Stimulated activated naive CD4-positive, alpha-beta T cell treated with Interleukin-2 at 50 U/mL for 16 hours (primary cell): ENCODE measurements at places on chromosomes 3 and 15.

DNA sequence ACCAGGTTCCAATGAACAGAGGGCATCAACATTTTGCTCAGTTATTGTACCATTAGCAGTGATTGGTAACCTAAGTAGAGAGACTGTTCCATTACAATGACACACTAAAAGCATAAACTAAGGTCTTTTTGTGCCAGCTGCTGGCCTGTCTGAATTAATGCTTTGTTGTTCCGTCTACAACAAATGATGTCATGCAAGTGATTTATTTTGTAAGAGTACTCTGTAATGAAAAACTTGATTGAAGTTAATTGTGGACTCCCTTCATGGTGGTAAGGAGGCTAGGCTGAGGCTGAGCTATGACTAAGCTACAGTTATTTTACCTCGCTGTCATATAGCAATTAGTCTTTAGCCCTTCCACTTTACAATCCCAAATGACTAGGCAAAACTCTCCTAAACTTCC lies 23.2 kb downstream of the RCN2 start:
- DNase-seq, result no peak

- DNase-seq, result no peak
These were observed 17.0 kb downstream of the SLC35G2 start for GRCh38 chr3:136835813-136836510.

DNA sequence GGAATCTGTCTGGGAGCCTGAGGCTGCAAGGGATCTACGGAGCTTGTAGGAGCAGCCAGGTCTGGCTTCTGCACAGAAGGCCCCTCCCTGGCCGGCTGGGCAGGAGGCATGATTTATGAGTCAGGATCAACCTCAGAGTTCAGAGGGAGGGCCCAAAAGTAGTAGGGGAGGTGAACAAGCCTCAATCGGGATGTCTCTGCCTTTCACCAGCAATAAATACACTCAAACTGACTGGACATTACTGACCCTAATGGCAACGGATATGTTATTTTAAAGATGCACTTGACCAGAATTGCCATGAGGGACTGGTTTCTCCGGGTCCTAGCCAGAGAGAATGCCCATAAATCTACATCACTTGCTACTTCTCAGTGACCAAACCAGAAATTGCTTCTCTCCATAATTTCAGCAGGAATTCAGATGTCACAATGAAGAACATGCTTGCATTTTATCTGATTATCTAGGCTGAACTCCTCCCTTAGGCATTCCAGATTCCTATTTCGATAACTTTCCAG lies 109.6 kb upstream of the LMOD3 start:
- DNase-seq, result no peak

DNA sequence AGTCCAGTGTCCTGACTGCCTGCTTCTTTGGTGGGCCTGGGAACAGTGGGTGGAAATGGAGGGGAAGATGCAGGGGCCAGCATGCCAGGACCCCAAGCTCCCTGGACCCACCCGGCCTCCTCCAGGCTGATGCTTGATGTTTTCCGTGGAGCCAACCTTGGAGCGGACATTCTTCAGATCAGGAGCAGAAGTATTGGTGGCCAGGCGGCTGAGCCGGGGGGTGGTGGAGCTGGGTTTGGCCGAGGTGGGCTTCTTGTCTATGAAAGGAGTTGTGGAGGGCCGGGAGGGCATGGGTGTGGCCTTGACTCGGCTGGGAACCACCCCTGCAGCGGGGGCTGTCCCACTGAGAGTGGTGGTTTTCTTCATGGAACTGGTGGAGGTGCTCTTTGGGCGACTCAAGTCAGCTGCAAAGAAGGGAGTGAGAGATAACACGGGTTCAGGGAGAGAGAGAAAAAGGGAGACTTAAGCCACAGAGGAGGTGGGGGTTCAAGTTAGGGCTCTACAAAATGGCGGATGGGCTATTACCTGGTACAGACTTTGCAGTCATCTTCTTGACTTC lies 67.8 kb downstream of the DHX30 start:
- no peak for DNase-seq

DNA sequence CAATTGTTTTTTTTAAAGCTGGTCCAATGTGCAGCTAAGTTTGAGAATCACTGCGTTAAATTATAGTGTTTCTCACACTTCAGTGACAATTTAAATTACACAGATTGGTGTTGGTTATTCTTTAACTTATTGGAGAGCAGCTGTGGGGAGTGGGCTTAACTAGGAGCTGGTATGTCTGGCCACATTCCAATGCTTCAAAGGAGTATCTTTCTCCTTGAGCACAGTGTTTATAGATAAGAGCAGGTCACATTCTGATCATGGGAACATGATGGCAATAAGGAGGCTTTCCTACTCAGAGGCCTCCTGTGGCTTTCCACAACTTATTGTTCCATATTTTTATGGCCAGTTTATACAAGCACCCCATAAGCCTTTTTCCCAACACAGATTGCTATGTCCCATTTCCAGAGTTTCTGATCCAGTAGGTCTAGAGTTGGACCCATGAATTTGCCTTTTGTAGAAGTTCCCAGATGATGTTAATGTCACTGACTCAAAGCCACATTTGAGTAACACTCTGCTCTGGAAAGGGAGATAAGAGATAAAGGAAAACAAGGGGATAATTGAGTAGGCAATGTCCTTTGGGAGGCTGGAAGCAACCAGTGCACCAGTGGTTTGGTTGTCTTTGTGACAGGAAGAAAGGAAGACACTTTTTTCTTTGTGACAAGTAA lies 33.0 kb upstream of the PLSCR4 start:
- no peak for DNase-seq

GRCh38 chr3:72538070-72538745 lies 310.0 kb downstream of the SHQ1 start:
- no peak for DNase-seq

DNA sequence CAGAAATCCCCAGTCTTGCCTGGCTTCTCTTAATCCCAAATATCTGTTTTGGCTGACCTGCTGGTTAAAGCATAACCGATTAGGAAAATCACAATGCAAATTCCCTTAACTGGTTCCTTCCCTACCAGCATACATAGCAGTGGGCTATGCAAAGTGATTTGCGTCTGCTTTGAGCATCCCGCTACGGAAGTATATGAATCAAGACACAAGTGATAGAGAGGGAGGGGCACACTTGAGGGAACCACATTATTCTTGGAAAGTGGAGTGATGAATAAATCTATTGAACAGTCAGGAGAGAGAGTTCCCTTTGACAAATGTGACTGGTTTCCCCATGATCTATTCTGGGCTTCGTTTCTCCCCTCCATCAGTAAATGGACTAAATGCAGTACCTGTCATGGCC lies 119.6 kb upstream of the C15orf61 start:
- DNase-seq, result no peak

- no peak for DNase-seq
These were observed 59.9 kb downstream of the HACD2 start for GRCh38 chr3:123524981-123525380.

DNA sequence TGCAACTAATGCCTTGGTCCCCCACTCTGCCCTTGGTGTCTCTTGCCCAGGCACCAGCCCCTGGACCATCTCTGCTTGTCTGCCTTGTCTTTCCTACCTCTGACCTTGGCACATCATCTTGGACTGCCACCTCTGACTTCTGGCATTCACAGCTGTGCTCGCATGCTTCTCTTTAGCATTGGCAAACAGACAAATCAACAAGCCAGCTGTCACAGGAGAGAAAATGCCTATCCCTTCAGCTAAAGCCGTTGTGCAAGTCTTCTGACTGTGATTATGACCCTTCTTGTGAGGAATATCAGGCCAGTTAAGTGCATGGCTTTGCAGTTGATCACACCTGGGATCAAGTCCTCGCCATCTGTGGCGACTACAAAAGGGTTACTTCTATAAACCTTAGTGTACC lies 84.6 kb downstream of the PRICKLE2 start:
- DNase-seq, result no peak

GRCh38 chr3:151673974-151674373 lies 59.8 kb upstream of the AADACL2 start:
- DNase-seq, result no peak

- DNase-seq, result no peak
These were observed 50.1 kb downstream of the P2RY1 start for GRCh38 chr3:152885076-152885475.

DNA sequence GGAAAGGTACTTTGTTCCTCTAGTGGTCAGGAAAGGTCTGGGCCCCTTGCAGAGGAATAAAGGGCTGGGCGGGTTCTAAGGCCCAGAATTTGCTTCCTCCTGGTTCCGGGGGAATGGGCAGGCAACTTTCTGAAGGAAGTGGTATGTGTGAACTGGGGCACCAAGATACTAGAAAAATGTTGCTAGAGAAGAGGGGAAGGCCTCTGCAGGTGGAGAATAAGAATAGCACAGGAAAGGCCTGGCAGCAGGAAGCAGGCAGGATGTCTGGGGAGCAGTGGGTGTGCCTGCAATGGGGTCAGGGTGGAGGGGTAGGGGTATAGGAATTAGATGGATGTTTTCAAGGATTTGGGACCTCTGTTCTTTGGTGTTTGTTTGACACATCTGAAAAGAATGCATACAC lies 2.0 kb downstream of the SLC22A13 start:
- no peak for DNase-seq

GRCh38 chr3:181629711-181630110 lies 82.0 kb upstream of the SOX2 start:
- DNase-seq, result no peak

- no peak for DNase-seq
These were observed 307.8 kb upstream of the AGTR1 start for GRCh38 chr3:148389916-148390315.

DNA sequence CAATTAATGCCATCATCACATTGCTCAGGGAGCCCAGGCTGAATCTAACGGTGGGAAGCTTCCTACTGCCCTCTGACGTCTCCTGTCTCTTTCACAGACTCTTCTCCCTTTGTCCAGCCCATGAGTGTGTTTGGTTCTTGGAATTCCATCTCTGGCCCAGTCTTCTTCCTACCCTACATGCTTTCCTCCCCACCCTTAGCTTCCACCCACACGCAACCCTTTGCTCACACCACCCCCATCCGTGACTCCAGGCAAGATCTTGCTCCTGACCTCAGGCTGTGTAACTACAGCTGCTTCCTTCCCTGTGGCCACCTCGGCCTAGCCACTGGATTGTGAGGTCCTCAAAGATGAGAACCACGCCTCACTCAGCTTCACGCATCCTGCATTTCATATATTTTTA lies 72.3 kb upstream of the THBS1 start:
- DNase-seq, result no peak

DNA sequence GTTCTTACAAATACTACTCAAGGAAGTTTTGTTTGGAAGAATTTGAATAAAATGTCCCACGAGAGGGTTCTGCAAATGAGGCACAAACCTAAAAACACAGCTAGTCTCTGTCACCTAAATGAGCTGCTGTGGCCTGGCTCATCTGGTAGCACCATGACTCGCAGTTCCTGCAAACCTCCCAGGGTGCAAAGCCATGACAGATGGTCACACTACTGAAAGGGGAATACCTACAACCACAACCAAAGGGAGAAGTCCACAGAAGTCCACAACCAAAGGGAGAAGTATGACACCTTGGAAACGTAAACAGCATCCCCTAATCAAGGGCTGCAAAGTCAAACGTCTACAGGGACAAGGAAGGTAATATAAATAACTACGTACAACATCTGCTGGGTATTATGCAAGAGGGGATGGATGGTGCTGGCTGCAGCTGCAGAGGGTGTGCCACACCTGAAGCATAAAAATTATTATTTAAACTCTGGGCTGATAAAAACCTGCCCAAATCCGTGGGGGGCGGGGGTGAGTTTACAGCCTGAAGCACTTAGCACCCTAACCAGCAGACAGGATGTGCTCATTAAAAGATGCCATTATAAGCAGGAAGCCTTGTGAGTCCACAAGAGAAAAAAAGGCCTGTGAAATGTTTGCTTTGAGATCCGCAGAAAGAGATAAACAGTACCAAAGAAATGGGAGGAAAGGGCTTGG lies 184.0 kb downstream of the MAGI1 start:
- no peak for DNase-seq
